CD4-positive, alpha-beta T cell (primary cell): ENCODE measurements at places on chromosomes 4 and X. TPM values are rescaled to one million over a fixed set of nuclear protein-coding genes. Genes with fewer than 3 reads are reported as not detected.

GRCh38 chr4:19236473-19236872, 1015.2 kb upstream of the SLIT2 start:
- DNase-seq = no peak

DNA sequence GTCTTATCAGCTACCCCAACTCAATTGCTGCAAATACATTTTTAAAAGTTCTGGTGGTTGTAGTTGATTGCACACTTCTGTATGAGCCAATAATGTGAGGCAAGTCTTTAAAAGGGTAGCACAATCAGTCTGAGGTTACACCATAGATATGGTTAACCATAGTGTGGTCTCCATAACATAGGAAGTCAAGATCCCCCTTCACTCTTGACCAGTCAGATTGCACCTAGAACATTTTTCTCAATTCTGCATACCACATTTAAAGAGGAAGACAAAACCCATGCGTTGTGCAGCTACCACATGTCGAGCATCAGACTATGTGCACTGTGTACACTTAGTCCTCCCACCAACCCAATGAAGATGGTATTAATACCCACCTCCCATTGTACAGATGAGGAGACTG, 26.5 kb upstream of the CYBB start:
- DNase-seq = no peak

GRCh38 chr4:139696491-139696890, 30.9 kb downstream of the MGST2 start:
- DNase-seq = no peak

DNA sequence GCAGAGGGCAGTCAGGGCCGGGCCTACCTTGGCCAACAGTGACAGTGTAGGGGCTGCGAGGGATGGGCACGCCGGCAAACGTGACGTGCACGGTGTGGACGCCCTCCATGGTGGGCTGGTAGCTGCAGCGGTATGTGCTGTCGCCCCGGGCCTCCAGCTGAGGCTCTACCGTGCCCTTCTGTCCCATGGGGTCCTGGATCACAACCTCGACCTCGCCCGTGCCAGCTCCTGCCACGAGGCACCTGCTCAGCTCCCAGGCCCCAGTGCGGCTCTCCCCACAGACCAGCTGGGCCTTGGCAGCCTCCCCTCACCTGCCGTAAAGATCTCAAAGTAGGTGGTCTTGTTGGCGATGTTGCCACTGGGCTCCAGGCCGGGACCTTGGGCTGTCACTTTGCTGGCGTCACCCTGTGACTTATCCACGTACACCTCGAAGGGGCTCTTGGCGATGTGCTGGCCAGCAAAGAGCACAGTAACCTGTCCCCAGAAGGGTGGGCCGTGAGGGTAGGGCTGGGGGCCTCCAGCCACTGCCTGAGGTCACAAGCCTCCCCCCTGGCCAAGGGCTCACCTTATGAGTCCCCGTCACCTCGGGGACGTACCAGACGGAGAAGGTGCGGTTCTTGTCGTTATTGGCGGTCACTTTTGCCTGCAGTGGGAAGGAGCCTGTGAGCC, 8.3 kb downstream of the FLNA start:
- no peak for DNase-seq

- DNase-seq = no peak
Observed at GRCh38 chr4:86393749-86394148, 33.9 kb upstream of the MAPK10 start.

TENM3 gene
- not detected for total RNA-seq

AFF1 gene
- total RNA-seq = 50.3 TPM

DNA sequence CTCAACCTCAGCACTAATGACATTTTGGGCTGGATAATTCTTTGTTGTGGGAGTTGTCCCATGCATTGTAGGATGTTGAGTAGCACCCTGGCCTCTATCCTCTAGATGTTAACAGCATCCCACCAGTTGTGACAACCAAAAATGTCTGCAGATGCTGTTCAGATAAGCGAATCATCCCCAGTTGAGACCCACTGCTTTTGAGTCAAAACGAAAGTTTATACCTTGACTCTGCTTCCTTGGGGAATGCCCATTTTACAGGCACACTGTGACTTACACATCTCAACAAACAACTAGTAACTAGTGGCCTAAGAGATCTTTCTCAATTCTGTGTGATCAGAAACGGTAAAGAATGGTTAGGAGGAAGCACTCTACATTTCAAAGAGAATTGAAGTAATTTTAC, 37.0 kb downstream of the SEPSECS start:
- no peak for DNase-seq

DNA sequence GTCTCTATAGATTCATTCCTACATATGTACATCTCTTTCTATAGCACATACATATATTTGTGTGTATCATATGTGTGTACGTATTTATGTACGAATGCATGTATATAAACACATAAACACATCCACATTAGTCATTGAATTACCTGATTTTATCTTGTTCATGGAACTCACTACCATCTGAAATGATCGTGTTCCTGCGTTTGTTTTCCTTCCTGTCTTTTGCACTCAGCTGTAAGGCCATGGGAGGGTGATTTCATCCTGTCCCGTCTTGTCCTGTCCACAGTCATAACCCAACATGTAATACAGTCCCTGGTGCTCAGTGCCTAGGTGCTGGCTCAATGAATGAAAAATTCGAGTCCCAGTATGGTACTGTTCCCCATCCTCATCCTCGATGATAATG, 191.8 kb upstream of the PSAPL1 start:
- DNase-seq = no peak

GRCh38 chr4:55904576-55904975, 44.2 kb upstream of the CEP135 start:
- DNase-seq = no peak

- no peak for DNase-seq
Observed at GRCh38 chrX:50067435-50068284, 133.1 kb downstream of the AKAP4 start.

GRCh38 chr4:87409420-87409939, 12.9 kb upstream of the NUDT9 start:
- no peak for DNase-seq

IL15 gene
- 1.3 TPM for total RNA-seq

UCP1 gene
- total RNA-seq = not detected

EDA2R gene
- total RNA-seq = not detected

ARX gene
- total RNA-seq = not detected

- DNase-seq = no peak
Observed at GRCh38 chr4:75069493-75070074, 136.7 kb downstream of the PARM1 start.

DNA sequence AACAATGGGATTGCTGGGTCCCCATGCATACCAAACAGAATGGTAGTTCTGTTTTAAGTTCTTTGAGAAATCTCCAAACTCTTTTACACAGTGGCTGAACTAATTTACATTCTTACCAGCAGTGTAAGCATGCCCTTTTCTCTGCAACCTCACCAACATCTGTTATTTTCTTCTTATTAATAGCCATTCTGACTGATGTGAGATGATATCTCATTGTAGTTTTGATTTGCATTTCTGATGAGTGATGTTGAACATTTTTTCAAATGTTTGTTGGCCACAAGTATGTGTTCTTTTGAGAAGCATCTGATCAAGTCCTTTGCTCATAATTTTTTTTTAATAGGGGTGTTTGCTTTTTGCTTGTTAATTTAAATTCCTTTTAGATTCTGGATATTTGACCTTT, 41.2 kb upstream of the ZMAT1 start:
- DNase-seq = no peak

ANKRD50 gene
- total RNA-seq = 0.27 TPM

DNA sequence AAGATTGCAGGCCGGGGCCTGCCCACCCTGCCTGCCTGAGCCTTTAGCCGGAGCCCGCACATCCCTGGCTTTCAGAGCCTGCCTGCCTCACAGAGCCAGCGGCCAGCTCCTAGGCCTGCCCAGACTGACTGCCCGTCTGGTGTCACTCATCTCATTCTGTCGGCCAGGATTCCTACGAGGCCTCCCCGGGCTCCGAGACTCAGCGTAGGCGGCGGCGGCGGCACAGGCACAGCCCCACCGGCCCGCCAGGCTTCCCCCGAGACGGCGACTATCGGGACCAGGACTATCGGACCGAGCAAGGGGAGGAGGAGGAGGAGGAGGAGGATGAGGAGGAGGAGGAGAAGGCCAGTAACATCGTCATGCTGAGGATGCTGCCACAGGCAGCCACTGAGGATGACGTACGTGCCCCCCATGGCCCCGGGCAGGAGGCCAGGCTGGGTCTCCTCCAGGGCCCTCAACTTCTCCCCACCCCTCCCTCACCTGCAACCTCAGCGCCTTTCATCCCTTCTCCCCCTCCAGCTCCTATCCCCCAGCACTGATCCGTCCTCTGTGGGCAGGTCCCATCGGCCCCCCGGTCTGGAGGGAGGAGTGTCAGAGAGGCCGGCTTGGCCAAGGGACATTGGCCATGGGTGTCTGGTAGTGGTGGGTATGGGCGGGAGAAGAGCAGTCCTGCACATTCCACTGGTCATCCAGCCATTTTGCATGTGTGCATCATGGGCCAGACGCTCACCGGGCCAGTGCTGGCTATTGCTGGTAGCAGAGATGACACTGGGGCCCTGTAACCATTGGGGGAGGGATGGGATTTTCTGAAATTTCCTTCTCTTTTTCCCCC, 22.6 kb upstream of the UBA1 start:
- DNase-seq = no peak

DNA sequence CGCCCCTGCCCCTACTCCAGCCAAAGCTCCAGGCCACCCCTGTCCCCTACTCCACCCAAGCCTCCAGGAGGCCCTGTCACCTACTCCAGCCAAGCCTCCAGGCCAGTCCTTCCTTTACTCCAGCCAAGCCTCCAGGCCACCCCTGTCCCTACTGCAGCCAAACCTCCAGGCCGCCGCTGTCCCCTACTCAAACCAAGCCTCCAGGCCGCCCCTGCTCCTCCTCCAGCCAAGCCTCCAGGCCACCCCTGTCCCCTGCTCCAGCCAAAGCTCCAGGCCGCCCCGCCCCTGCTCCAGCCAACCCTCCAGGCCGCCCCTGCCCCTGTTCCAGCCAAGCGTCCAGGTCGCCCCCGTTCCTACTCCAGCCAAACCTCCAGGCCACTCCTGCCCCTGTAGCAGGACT, 5.1 kb upstream of the ASMT start:
- DNase-seq = no peak

DNA sequence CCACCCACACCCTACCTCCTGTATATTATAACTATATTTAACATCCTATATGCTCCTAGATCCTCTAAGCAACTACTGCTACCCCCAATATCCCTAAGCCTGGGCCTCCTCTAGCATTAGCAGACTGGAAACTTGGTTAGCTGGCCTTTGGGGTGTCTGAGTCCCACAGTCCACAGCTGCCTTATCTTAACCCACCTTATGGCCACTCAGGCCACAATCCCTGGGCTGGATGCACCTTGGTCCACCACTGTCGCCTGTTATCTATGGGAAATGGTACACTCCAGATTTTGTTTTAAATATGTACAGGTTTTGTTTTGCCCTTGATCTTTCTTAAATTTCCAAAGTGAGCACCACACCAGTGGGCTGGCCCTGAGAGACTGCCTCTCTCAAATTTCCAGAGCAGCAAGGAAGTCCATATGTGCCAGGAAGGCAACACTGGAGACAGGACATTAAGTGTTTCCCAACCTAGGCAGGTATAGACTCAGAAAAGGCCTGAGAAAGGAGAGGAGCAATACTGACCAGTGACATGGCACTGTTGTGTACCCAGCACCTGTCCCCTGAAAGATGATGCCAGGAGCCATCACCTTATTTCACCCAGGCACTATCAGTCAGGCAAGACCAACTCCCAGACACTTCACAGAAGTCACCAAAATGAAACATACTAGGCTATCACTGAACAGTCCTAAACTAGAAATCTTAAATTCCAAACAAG, 921 bp downstream of the PFKFB1 start:
- DNase-seq = no peak

GRCh38 chr4:3291969-3292570, 751 bp upstream of the RGS12 start:
- peak; percentile 29 for DNase-seq

DNA sequence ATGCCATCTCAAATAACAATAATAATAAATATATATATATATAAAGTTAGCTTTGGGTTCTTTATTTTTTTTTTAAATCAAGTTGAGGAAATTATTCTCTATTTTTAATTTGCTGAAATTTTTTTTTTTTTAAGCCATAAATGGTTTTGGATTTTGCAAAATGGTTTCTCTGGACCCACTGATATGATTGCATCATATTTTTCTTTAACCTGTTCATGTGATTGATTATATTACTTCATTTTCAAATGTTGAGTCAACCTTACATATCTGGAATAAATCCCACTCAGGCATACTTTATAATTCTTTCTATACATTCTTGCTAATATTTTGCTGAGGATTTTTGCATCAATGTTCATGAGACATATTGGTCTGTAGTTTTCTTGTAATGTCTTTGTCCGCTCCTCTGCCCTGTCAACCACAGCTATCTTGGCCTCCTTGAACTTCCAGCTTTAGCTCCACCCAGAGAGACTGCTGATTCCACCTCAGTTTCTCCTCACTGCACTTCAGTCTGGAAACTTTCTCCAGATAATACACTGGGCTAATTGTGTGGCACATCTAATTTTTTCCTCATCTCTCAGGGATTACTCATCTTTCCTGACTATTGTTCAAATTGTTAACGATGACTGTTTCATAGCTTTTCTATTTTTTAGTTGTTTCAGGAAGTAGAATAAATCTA, 160.9 kb upstream of the GIMD1 start:
- DNase-seq = no peak

DNA sequence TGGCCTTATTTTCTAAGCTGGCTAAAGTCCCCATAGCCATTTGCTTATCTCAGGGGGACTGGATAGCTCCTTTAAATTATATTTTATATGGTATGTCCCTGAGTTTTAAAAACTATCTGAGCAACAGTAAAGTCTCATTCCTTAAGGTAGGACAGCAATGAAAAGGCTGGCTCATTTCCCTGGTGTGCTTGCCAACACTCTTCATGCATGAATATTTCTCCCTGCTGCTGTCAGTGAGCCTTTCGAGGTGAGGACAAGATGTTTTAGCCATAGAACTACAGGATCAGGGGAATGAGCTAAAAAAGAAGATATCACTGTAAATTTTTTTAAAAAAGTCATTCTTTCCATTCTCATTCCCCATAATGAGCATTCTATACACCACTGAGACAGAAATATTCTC, 427.3 kb upstream of the FAM241A start:
- DNase-seq = no peak

DNA sequence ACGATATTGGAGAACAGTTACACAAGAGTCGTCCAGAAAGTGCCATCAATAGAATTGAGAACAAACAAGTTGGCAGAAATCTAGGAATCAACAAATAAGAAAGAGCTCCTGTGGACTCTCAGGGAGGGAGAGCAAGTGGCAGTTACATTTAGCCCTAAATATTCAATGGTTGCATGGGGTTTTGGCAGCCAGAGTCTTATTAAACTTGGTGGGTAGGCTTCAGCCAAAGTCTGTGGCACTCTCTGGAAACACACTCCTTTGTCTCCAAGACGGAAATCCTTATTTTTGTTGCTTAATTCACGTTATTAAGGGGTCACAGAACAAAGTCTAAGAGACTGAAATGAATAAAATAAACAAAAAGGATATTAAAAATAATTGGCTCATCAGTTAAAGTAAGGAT, 742.2 kb upstream of the ATOH1 start:
- DNase-seq = no peak
